Right atrium auricular region (tissue), 2 donors: ENCODE measurements at places on chromosomes 4 and X.
A peak's percentile ranks its signal among the peaks of the same experiment; 100 is the strongest.

DNA sequence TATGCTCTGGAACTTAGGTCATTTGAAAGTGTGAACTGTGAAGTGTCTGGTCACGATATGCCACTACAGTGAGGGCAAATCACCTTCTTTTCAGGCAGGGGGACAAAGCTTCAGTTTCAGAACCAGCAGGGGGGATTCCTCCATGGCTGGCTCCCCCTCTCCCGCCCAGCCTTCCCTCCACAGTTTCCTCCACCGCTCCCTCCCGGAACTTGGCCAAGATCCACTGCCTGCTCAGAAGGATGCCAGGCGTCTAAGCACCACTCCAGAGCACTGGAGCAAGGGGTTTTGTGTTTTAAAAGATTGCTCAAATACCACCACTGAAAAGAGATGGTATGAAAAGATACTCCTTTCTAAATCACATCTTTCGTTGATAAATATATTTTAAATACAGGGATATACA is 126.9 kb downstream of the ELOVL6 start:
- H3K27ac ChIP-seq, result no peak overlapping the region
- H3K4me3 ChIP-seq, result no peak overlapping the region
- no peaks in the 10 kb centered on the region for H3K4me1 ChIP-seq
- H3K36me3 ChIP-seq, result no peaks in the 10 kb centered on the region
- H3K27me3 ChIP-seq, result no peaks in the 10 kb centered on the region
- DNase-seq, result no peak

DNA sequence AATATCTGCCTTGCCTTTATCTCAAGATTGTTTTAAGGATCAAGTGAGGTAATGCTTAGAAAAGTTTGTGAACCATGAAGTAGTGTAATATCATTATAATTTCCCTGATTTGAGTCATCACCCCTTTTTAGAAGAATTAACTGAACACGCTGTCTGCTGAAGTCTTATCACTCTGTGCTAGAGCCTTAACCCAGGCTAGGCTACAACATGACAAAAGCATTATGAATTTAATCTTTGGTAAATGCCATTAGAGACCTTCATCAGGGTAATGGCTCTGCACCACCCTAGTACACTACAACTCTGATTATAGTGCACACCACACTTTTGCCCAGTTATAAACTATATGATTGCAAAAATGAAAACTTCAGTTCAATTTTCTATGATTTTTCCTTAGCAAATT is 118.3 kb downstream of the ADGRL3 start:
- H3K27me3 ChIP-seq, result no peaks in the 10 kb centered on the region
- no peak overlapping the region for H3K4me3 ChIP-seq
- H3K27ac ChIP-seq, result no peak overlapping the region
- no peaks in the 10 kb centered on the region for H3K36me3 ChIP-seq
- H3K4me1 ChIP-seq, result no peaks in the 10 kb centered on the region
- DNase-seq, result no peak

DNA sequence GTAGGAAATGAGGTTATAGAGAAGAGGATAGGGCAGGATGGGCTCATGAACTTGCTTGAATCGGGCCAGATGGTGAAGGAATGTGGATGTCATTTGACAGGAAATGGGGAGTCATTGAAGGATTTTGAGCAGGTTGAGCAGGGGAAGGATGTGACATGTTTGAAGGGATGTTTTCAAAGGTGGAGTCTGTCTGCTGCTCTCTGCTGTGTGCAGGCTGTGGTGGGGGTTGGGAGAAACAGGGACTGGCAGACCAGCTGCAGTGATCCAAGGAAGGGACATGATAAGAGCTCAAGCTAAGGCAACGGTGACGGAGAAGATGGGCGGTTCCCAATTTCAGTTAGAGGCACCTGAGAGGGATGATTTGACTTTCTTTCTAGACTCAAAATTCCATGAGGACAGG is 14.0 kb upstream of the XPNPEP2 start:
- H3K36me3 ChIP-seq, result no peaks in the 10 kb centered on the region
- DNase-seq, result no peak
- H3K27ac ChIP-seq, result no peak overlapping the region
- no peaks in the 10 kb centered on the region for H3K27me3 ChIP-seq

GRCh38 chr4:8202108-8203051 is 3.3 kb downstream of the SH3TC1 start:
- no peaks in the 10 kb centered on the region for H3K4me1 ChIP-seq
- H3K27me3 ChIP-seq, result no peaks in the 10 kb centered on the region
- H3K4me3 ChIP-seq, result peak overlapping the region; percentile 48
- H3K36me3 ChIP-seq, result no peaks in the 10 kb centered on the region
- no peak for DNase-seq
- no peak overlapping the region for H3K27ac ChIP-seq

GRCh38 chr4:81722290-81722851 is 250.7 kb upstream of the RASGEF1B start:
- no peaks in the 10 kb centered on the region for H3K27me3 ChIP-seq
- H3K27ac ChIP-seq, result no peak overlapping the region
- H3K4me1 ChIP-seq, result no peaks in the 10 kb centered on the region
- no peak for DNase-seq
- no peak overlapping the region for H3K4me3 ChIP-seq

GRCh38 chr4:186414390-186414789 is 141.0 kb downstream of the MTNR1A start:
- H3K4me1 ChIP-seq, result no peaks in the 10 kb centered on the region
- no peak overlapping the region for H3K4me3 ChIP-seq
- H3K27me3 ChIP-seq, result no peaks in the 10 kb centered on the region
- H3K27ac ChIP-seq, result no peak overlapping the region

- H3K4me1 ChIP-seq, result peaks cover 10% of the 10 kb centered on the region
- DNase-seq, result no peak
- no peak overlapping the region for H3K27ac ChIP-seq
- no peak overlapping the region for H3K4me3 ChIP-seq
Observed at GRCh38 chrX:19795307-19795706, 92.1 kb downstream of the SH3KBP1 start.

DNA sequence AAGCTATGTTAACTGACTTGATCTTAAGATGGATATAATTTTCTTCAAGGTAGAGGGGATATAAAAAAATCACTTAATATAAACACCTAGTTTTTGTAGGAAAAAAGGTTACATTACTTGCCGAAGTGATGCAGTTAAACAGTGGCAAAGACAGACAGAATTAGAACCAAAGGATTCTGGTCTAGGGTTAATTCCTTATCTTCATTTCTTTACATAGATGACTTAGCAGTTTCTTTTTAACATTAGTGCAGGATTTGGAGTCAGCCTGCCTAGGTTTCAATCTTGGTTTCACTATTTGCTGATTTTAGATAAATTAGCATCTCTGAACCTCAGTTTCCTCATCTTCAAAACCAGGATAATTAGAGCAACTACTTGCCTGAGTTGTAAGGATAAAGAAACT is 14.3 kb downstream of the ZAR1 start:
- H3K36me3 ChIP-seq, result peaks cover 25% of the 10 kb centered on the region
- no peak overlapping the region for H3K27ac ChIP-seq
- H3K27me3 ChIP-seq, result no peaks in the 10 kb centered on the region

DNA sequence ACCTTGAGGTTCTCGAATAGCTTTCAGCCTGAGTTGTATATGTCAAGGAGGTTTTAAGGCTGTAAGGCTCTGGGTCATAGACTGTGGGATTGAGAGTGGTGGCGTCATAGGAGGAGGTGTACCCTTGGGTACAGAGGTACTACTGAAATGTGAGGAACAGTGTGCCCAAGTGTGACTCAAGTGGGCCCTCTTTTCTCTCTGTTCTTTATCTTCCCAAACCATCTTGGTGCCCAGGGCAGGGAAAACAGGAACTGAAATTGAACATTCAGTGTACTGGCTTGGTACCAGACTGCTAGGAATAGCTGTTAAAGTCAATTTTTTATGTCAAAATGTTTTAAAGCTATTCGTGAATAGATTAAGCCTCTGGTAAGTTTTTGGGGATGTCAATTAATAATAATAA is 136.2 kb upstream of the RPS6KA3 start:
- H3K4me3 ChIP-seq, result no peak overlapping the region
- no peaks in the 10 kb centered on the region for H3K27me3 ChIP-seq
- no peaks in the 10 kb centered on the region for H3K36me3 ChIP-seq
- H3K27ac ChIP-seq, result no peak overlapping the region

GRCh38 chrX:111868726-111869638 is 7.0 kb upstream of the TRPC5OS start:
- no peak for DNase-seq
- no peaks in the 10 kb centered on the region for H3K27me3 ChIP-seq
- no peak overlapping the region for H3K27ac ChIP-seq
- no peak overlapping the region for H3K4me3 ChIP-seq

DNA sequence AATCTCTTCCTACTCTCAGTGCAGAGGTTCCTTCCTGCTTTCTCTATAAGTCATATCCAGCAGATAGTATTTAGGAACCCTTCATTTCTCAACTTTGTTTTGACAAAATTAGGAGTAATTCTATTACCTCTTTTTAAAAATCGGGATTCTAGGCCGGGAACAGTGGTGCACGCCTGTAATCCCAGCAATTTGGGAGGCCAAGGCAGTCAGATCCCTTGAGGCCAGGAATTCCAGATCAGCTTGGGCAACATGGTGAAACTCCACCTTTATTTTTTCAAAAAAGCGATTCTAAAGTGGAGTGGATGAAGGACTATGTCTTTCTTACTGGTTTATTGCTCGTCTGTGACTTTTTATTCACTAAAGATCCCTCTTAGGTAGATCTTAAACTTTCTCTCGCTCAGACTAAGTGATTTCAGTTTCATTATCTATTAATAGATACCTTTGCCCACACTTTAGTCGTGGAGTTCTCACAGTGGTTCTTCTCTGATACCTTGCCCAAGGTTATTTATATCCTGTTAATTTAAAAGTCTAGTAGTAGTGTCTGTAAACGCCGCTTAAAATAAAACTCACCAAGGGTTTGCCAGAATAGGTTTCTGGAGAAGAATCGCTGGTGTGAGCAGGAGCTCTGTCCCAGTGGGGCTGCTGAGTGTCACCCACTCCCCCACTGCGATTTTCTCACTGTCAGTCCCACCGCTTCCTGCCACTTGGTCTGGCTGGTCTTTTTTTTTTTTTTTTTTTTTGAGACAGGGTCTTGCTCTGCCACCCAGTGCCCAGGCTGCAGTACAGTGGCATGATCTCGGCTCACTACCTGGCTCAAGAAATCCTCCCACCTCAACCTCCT is 27.0 kb upstream of the TMEM131L start:
- H3K4me1 ChIP-seq, result no peaks in the 10 kb centered on the region
- peak overlapping the region; percentile 21 for H3K4me3 ChIP-seq
- no peaks in the 10 kb centered on the region for H3K27me3 ChIP-seq
- DNase-seq, result no peak

DNA sequence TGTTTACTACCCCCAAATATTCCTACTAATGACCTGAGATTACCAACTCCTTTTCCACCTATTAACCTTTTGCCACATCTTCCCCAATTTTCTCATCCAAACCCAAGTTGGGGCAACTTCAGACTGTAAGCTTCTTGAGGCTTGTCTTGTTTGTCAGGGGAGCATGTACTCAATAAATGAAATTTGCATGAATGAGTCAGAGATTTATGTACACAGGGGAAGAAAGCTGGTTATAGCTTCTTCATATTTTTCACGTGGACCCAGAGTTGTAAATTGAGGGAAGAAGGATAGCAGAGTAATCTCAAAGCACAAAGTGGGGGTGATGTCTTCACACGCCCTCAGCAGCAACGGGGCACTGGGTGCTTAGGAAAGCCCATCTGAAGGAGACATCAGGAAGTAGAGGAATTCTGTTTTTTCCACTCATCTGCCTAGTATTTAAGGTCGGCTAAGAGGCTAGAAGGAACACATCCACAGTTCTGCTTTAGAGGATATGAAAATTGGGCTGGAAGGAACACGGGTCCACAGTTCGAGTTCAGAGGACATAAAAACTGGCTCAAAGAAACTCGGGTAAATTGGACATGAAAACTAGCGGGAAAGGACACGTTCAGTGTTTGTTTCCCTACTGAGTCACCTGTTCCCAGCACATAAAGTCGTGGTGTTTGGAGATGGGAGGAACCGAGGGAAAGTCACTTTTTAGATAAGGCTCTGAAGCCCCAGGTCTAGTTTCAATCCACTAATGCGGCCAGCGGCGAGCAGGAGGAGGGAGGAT is 696 bp upstream of the CA5B start:
- no peaks in the 10 kb centered on the region for H3K36me3 ChIP-seq
- H3K4me3 ChIP-seq, result peak overlapping the region; percentile 15
- H3K27ac ChIP-seq, result no peak overlapping the region
- peaks cover 13% of the 10 kb centered on the region for H3K4me1 ChIP-seq
- no peaks in the 10 kb centered on the region for H3K27me3 ChIP-seq
